ENCODE measurements at places on chromosomes 2 and 18. TPM values are rescaled to one million over a fixed set of nuclear protein-coding genes. Genes with fewer than 3 reads are reported as not detected.

The CCDC178 gene
- total RNA-seq, result not detected

The TTR gene
- not detected for total RNA-seq

The NT5DC4 gene
- not detected for total RNA-seq

The CDH2 gene
- 32.4 TPM for total RNA-seq

The NEDD4L gene
- total RNA-seq, result 34.3 TPM

All from A549 treated with CORT108297 at 1 μM for 4 hours (cell line).